ENCODE measurements at places on chromosomes 2 and 18.

DNA sequence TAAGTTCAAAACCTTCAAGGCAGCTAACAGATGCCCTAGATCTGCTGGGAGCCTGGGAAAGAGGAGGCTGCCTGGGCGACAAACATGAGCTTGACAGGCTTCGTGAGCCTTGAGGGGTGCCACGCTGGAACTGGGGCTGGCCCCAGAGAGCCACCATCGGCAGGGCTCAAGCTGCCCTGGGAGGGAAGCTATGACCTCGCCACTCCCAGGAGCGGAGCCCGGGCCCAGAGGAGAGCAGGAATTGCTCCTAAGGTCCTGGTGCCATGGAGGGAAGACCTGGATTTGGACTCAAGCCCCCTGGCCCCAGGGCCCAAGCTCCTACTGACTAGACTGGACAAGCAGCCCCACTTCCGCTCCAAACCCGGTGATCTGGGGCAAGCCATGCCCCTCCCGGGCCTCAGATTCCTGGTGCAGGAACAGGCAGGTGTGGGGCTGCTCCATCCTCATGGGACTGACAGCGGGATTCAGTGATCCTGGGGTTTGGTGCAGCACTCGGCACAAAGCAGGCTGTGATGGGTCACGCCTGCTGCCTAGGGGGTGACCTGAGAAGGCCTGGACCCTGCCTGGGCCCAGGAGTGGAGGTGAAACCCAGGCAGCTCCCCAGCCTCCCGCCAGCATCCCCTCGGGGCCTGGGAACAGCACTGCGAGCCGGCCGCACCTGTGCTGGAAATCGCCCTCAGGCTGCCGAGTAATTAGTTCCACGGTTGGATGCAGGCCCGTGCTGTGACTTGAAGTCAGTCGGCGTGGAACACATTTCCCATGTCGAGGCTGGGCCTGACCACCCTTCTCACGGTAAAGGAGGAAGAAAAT is 246.9 kb downstream of the NDUFA10 start:
- DNase-seq: no peak

DNA sequence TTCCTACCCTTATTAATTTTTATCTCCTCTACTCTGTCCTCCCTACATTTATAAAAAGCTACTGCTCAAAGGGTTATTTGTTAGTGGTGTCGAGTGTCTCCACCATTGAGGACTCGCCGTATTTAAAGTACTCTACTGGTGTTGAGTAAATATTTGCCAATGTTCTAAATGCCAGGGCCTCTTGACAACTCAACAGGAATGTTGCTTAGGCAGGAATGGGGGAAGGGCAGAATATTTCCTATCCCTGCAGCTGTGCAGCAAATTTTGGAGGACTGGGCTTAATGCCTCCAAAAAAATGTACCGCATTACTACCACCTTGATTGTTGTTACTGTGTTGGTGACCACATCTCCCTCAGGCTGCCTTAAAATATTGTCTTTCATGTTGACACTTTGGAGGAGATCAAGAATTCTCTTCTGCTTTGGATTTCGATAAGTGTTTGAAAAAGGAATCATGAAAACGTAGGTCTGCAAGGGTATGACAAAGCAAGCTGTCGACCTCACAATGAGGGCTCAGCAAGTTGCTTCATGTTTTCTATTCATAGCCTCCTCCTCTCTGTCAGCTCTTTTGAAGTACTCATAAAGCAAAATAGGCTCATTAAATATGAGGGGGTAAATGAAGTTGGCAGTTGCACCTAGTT is 84.3 kb downstream of the EFEMP1 start:
- DNase-seq: no peak

- DNase-seq: peak; percentile 78
Observed at GRCh38 chr2:230864605-230865306, at the start of gene ITM2C. TSS of gene ITM2C (plus strand) at chr2:230864942. CDS start at chr2:230865026, 84 bp downstream.

- no peak for DNase-seq
Observed at GRCh38 chr18:7805096-7805495, 238.0 kb downstream of the PTPRM start.

- no peak for DNase-seq
Observed at GRCh38 chr18:55268628-55269275, 309.5 kb upstream of the CCDC68 start.

DNA sequence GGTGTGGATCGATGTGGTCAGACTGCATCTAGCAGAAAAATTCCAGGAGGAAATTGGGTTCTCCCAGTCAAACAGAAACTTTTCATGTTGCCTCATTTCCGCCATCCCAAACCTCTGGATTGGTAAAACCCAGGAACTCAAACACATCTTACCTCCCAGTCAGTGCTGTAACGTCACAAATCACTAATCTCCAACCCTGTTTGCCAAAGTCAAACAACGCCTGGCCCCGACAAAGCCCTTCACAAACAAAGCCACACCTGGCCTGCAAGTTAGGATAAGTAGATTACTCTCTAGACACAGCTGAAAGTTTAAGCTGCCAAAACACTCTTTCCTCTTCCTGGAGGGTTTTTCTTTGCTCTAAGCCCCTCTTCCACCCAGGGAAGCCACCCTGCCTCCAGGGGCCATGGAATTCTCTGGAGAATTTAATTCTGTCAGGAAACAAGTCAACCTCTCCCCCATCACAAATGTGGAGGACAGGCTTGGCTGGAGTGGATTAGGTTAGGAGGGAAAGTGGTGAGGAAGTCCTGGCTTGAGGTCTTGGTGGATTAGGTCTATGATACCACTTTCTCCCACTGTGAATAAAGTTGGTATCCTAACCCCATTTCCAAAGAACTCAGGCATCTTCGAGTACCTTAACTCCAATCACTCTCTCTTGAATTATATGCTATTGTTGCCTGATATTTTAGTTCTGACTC is 86.7 kb downstream of the LYPD6B start:
- no peak for DNase-seq

DNA sequence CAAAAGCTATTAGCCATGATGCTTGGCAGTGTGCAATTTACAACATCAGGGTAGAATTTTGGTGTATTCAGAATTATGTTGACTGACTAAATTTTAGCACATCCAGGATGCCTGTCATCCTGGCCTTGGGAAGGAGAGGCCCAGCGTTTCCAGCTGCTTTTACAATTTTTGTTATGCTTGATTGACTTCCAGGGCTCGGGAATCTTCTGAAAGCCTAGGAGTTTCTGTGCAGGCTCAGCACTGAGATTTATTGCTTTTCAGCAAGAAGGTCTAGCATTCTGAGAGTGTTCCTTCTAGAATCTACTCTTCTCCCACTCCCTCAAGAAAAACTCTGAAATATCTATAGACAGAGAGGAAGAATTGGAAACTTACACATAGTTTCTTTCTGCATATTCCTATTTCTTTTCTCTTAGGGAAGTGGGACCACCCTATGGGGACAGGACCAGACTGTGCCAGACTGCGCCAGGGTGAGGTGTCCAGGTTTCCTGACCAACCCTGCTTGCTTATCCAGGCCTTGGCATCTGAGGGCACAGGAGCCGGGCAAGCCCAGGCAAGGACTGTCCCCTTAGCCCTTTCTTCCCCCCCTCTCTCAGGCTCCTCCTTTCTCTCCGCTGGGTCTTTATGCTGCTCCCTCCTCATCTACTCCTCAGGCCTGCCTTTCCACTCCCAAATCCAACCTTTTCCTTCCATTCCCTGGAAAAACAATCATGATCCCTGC is 26.9 kb downstream of the MAIP1 start:
- DNase-seq: no peak

DNA sequence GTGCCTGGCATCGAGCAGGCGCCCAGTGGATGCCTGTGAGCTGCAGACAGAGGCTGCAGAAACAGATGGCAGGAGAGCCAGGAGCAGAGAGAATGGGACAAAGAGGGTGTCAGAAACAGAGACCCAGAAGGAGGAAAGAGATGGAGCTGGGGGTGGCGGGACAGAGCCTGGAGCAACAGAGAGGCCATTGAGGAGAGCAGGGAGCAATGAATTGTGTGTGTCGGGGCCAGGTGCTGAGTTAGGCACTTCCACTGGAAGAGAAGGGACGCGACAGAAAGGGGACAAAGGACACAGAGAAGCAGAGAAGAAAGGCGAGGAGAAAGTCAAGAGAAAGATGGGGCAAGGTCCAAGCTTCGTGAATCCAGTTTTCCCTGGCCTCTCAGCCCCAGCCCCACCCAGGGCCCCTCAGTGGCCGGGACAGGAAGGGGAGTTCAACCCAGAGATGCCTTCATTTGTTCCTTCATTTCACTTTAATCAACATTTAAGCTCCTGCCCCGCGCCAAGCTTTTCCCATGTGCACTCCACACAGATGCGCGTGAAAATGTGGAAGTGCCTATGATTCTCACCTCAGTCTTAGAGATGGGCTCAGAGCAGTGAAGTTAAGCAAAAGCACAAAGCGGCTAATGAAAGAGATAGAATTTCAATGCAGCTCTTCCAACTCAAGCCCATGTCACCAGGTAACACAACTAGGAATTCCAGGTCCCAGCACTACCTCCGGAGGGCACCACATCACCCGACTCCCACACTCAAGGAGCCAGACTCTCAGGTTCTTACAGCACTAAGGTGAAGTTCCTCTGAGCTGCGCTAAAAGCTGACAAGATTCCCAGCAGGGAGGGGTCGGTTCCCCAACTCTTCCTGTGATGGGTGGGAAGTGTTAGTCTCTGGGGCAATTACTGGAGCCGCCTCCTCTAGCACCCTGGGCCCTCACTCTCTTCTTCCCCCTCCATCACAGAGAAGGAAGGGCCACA is 55.1 kb downstream of the TNS1 start:
- DNase-seq: no peak

GRCh38 chr2:163198007-163198406 is 359.4 kb upstream of the KCNH7 start:
- DNase-seq: no peak

DNA sequence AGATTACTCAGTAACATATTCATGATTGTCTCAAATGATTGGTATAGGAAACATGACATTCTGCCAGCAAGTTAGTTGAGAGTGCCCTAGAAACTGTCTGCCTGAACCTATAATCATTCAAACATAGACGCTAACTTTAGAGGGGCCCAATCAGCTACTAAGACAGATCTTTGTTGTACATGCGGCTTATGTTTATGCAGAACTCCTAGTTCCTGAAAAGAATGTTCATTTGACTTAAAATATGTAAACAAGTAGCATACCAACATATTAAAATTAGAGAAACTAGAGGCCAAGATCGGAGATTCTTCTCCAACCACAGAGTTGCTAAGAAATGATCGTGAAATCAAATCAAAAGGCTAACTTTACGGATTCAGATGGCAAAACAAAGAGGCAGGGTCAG is 4.2 kb upstream of the METAP1D start:
- DNase-seq: no peak

GRCh38 chr2:65159906-65160305 is 30.0 kb upstream of the RAB1A start:
- no peak for DNase-seq

- no peak for DNase-seq
Observed at GRCh38 chr2:201270293-201271001, 10.1 kb downstream of the CASP8 start.

- DNase-seq: no peak
Observed at GRCh38 chr18:78975292-78975691, 4.3 kb upstream of the SALL3 start.

DNA sequence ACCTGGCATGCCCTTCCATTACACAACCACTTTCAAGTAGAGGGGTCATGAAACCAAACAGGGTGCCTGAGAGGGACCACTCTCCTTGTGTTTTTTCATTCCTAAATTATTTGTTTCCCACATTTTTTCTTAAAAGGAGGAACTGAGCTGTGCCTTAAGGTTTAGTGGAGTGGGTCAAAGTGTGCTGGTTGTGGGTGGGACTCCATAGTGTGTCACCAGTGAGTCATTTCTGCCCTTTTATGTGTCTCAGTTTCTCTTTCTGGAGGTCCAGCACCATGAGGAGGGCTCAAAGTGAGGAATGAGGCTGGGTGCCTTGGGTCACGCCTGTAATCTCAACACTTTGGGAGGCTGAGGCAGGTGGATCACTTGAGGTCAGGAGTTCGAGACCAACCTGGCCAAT is 37.8 kb downstream of the COMMD1 start:
- peak; percentile 20 for DNase-seq

DNA sequence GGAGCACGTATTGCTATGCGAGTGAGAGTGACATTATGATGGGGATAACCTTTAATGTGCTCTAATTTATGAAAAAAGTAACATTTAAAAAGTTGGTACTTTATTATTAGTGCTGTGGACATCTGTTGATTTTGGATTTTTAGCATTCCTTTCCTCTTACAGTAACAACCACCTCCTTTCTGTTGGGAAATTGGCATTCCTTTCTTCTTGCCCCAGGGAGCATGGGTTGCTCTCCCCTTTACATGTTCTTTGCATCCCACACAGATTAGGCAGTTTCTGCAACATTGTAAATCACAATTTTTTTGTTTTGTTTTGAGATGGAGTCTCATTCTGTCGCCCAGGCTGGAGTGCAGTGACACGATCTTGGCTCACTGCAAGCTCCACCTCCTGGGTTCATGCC is 300.2 kb downstream of the LPIN1 start:
- no peak for DNase-seq

GRCh38 chr2:24766609-24767008 is 26.6 kb downstream of the PTRHD1 start:
- DNase-seq: no peak

- no peak for DNase-seq
Observed at GRCh38 chr2:229821316-229821715, 100.5 kb downstream of the TRIP12 start.

DNA sequence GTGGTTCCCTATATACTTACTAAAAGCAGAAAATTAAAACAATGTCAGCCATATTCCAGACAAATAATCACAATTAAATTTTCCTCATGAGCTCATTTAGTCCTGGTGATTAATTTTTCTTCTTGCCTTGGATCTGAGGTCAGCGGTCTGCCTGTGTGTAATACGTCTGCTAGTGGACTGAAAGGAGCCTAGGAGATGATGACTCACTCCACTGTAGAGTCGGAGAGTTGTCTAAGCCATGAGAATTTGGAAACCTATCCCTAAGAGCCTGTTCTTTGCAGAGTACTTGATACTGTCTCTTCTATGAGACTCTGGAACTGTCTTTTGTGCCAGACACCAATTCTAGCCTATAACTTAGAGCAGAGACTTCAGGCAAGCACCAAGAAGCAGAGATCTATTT is 94.2 kb upstream of the RAB27B start:
- DNase-seq: no peak

GRCh38 chr2:30417253-30417652 is 29.8 kb upstream of the LCLAT1 start:
- DNase-seq: no peak

DNA sequence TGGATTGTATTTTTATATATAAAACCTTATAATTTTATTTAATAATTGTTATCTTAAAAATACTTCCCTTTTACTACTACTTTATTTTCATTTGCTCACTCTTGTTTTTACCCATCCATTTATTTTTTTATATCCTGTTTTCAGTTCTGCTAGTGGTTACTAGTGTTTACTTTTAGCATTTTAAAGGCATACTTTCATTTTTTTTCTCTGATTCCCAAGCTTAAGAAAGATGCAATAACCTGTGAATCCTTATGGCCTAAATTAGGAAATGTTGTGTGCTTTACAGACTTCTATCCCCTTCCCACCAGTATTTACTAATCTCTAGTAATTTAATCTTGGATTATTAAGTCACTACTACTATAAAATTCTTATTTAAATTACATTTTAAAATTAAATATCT is 140.0 kb downstream of the SMAD7 start:
- no peak for DNase-seq

Measured in activated T-cell treated with anti-CD3 and anti-CD28 coated beads, Interleukin-2, amount 50 U/mL, for 48 hours (primary cell).